ENCODE measurements at places on chromosomes 6 and 20. TPM values are rescaled to one million over a fixed set of nuclear protein-coding genes. Genes with fewer than 3 reads are reported as not detected.

HRH3 gene
- not detected for total RNA-seq

PM20D2 gene
- 15.9 TPM for total RNA-seq

KCNK16 gene
- total RNA-seq = not detected

HLA-G gene
- not detected for total RNA-seq

ABHD16B gene
- total RNA-seq = not detected

VNN1 gene
- total RNA-seq = 0.23 TPM

NR2E1 gene
- total RNA-seq = 2.1 TPM

FLRT3 gene
- 0.23 TPM for total RNA-seq

FOXA2 gene
- 0.33 TPM for total RNA-seq

CST2 gene
- total RNA-seq = not detected

ECT2L gene
- not detected for total RNA-seq

PRELID3B gene
- 85.1 TPM for total RNA-seq

SLC35F1 gene
- total RNA-seq = 0.17 TPM

HCRTR2 gene
- total RNA-seq = not detected

RBM12 gene
- total RNA-seq = 57.8 TPM

DNA sequence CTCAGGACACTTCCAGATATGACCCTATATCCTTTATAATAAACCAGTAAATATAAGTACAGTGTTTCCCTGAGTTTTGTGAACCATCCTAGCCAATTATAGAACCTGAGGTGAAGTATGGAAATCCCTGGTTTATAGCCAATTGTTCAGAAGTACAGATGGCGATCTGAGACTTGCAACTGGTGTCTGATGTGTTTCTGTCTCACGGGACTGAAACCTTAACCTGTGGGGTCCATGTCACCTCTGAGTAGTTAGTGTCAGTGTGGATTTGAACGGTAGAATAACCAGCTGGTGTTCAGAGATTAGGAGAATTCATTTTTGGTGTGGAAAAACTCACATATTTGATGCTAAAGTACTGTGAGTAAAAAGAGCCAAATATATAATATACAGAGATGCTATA, 606.6 kb downstream of the MAFB start:
- DNase-seq = no peak

DNA sequence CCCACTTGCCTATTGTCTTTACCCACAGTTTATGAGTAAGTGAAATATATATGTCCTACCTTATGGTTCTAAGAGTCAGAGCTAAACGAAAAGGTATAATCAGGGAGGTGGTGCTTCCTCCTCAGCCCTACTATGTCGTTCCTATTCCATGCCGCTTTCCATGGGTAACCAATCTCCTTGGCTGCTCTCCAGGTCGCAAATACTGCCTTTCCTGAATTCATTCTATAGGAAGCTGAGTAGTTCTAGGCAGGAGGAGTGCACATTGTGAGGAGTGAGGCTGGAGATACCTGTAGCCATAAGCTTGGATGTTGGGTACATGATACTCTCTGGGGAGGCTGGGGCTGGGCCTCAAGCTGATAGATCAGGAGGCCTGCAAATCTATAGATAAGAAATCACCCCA, 5.8 kb downstream of the IL20RA start:
- no peak for DNase-seq

DNA sequence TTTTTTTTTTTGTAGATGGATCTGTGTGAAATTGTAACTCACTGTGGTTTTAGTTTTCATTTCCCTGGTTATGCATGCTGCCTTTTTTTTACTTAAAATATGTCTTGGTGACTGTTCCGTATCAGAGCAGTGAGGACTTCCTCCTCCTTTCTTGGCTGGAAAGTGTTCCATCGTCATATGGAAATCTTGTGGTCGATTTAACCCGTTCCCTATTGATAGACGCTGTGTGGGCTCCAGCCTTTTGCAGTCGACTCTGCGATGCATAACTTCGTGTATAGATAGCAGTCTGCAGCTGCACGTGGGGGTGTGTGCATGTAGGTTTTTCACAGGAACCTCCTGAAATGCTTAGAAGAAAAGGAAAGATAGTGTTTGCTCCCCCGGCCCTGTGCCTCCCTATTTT, 28.1 kb upstream of the PNPLA1 start:
- DNase-seq = no peak

GRCh38 chr6:34592208-34592952, 36.3 kb upstream of the SPDEF start:
- no peak for DNase-seq

DNA sequence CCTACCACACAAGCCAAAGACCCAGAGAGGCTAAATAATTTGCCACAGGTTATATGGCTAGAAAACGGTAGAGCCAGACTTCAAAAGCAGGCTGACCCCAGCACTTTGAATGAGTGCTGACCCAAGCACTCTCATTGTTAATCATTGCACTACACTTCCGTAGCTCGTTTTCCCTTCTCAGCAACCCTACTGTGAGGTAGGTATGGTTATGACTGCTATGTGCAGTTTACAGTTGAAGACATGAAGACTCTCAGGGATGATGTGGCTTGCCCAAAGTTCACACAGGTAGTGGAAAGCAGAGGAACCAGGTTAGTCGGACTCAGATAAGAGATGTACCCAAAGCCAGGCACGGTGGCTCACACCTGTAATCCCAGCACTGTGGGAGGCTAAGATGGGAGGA, 33.5 kb upstream of the RIMS4 start:
- no peak for DNase-seq

- no peak for DNase-seq
Measured at GRCh38 chr6:81130969-81131368, 621.5 kb downstream of the TENT5A start.

GRCh38 chr20:1846341-1846740, 48.9 kb upstream of the SIRPA start:
- no peak for DNase-seq

GRCh38 chr6:49462599-49462926, 490 bp downstream of the MMUT start:
- DNase-seq = peak; percentile 9

DNA sequence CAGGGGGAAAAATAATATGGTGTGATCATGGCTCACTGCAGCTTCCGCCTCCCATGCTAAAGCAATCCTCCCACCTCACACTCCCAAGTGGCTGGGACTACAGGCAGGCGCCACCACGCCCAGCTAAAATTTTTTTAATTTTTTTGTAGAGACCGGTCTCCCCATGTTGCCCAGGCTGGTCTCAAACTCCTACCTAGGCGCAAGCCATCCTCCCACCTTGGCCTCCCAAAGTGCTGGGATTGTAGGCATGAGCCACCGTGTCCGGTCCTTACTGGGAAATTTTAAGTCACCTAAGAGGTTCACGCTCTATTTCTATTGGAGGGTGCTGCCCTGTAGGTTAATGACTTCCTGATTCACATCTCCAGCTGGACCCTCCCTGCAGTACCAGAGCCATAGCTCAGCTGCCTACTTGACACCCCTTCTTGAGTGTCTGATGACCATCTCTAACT, 626 bp upstream of the CDK5RAP1 start:
- peak; percentile 25 for DNase-seq

DNA sequence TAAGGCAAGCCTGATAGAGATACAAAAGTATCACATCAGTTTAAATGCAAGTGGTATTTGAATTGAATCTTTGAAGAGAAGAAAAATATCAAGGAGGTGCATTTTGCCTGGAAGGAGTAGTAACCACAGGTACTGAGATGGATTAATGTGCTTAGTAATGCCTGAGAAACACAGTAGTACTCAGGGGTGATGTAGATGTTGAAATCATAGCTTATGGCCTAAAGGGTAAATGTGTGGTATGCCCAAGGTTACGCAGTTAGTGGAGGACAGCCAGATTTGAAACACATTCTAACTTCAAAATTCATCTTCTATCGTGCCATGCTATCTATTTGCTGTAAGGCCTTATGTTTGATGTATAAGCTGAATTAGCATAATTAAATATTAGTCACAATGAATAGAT, 55.9 kb downstream of the STXBP5 start:
- DNase-seq = no peak

DNA sequence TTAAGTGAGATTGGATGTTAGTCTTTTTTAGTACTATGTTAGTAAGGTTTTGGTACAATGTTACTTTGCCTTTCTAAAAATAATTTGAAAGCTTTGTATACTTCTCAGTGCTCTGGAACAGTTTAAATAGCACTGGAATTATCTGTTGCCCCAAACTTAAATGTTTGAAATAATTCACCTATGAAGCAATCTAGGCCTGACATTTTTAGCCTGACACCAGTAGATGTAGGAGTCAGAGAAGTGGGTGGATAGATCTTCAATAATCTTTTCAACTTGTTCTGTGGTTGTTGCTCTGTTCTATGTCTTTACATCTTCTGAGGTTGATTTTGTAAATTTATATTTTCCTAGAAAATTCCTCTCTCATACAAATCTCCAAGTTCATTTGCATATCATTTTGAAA, 103.1 kb upstream of the ADGRF1 start:
- no peak for DNase-seq

DNA sequence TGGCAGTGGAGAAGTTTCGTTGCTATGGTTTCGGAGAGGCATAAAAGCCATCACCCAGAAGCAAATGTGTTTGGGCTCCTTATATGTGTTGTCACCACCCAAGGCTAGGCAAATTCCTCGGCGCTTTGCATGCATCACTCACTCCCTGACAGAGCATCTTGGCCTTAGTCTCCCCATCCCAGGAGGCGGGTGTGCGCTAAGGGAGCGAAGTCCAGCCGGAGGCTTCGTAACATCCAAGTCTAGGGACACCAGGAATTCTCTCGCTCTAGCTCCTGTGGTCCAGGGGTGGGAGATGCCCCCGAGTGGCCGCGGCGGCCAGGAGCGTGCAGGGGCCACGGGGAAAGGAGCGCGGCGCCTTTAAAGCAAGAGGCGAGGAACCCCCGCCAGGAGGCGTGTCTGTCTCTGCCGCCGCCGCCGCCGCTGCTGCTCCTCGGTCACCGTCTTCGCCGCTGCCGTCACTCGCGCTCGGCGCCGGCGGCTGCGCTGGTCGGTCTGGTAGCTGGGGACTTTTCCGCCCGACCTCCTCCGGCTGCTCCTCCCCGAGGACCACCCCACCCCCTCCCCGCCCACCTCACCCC, at the start of gene GRIK2:
Gene GRIK2 (plus strand): TSS at position 458 of the 578 bp plus-strand sequence.
- no peak for DNase-seq

DNA sequence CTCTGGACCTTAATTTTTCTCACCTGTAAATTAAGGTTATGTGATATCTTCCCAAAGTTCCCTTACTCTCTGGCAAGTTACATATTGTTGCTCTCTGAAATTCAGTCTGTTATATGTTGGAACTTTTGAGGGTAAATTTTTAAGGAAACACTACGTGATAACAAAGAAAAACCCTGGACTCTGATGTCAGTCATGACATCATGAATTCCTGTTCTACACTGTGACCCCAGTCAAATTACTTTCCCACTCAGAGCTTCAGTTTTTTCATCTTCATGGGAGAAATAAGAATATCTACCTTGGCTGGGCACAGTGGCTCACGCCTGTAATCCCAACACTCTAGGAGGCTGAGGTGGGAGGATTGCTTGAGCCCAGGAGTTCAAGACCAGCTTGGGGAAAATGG, 164.6 kb upstream of the RALGAPA2 start:
- DNase-seq = no peak

DNA sequence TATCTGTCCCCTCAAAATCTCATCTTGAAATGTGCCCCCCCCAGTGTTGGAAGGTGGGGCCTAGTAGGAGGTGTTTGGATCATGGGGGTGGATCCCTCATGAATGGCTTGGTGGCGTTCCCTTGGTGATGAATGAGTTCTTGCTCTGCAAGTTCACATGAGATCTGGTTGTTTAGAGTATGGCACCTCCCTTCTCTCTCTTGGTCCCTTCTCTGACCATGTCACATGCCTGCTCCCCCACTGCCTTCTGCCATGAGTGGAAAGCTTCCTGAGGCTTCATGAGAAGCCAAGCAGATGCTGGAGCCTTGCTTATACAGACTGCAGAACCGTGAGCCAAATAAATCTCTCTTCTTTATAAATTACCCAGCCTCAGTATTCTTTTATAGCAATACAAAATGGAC, 70.9 kb downstream of the MAN1A1 start:
- no peak for DNase-seq

DNA sequence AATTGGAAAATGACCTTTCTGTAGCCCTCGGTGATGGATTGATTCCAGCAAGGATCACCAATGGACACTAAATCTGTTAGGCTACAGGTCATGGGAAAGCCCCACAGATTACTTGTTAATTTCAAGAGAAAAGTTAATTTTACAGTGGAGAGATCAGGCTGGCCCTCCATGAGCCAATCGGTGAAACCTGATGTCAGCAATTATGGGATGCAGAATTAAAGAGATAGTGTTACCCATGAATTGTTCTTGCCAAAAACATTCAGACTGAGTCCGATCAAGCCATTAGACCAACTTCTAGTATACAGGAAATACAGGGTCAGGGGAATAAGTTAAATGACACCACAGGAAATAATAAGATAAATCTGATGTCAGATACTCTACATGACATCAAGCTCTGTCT, 214.9 kb upstream of the SYNDIG1 start:
- DNase-seq = no peak

DNA sequence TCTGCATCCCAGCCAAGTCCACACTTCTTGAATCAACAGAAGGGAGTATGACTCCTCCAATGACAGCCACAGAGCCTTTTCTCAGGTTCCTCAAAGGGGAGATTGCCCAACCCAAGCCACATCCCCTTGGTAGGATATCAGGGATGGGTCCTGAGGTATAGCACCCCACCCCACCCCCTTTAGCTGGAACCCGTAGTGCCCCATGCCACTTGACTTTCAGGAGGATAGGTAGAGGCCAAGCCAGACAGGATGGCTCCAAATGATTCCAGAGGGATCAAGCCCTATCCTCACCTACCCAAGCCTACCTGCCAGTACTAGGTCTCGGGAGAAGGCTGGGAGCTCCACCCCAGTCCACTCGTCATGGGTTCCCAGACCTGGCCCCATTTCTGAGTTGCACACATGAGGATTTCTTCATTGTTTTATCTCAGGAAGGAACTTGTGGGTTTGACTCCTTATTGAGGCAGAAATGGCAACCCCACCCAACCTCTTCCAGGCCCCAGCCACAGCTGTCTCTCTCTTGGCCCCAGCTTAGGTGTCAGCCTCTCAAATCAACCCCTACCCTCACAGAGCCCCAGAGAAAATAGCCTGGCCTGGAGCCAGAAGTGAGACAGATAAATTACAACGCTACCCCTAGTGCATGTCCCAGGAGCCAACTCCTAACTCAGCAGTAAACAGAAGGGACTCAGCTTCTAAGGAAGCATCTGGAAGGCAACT, 3.6 kb downstream of the CCND3 start:
- no peak for DNase-seq

- no peak for DNase-seq
Measured at GRCh38 chr20:41265938-41266337, 51.6 kb downstream of the ZHX3 start.

DNA sequence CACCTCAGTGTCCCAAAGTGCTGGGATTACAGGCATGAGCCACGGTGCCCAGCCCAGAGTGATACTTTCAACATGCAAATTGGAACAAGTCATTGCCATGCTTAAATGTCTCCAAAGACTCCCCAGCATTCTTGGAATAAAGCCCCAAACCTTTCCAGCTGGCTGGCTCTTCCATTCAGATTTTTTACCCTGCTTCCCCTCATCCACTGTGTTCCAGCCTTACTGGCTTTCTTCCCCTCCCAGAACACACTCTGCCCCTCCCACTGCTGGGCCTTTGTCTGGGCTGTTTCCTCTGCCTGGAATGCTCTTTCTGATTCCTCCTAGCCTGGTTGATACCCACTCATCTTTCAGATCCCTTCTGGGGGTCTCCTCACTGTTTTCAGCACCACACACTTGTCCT, 40.1 kb upstream of the NNAT start:
- no peak for DNase-seq

GRCh38 chr6:146041282-146041681, 12.4 kb downstream of the GRM1 start:
- DNase-seq = no peak

GRCh38 chr6:56938649-56939191, 16.2 kb upstream of the BEND6 start:
- peak; percentile 99 for DNase-seq

- no peak for DNase-seq
Measured at GRCh38 chr20:623704-624103, 13.6 kb upstream of the TCF15 start.

GRCh38 chr6:23306251-23306950, 737.0 kb downstream of the HDGFL1 start:
- DNase-seq = no peak
